ENCODE measurements at places on chromosomes 7 and 10.

- DNase-seq, result no peak
Observed at GRCh38 chr10:105988848-105989247, 1175.7 kb downstream of the SORCS1 start.

DNA sequence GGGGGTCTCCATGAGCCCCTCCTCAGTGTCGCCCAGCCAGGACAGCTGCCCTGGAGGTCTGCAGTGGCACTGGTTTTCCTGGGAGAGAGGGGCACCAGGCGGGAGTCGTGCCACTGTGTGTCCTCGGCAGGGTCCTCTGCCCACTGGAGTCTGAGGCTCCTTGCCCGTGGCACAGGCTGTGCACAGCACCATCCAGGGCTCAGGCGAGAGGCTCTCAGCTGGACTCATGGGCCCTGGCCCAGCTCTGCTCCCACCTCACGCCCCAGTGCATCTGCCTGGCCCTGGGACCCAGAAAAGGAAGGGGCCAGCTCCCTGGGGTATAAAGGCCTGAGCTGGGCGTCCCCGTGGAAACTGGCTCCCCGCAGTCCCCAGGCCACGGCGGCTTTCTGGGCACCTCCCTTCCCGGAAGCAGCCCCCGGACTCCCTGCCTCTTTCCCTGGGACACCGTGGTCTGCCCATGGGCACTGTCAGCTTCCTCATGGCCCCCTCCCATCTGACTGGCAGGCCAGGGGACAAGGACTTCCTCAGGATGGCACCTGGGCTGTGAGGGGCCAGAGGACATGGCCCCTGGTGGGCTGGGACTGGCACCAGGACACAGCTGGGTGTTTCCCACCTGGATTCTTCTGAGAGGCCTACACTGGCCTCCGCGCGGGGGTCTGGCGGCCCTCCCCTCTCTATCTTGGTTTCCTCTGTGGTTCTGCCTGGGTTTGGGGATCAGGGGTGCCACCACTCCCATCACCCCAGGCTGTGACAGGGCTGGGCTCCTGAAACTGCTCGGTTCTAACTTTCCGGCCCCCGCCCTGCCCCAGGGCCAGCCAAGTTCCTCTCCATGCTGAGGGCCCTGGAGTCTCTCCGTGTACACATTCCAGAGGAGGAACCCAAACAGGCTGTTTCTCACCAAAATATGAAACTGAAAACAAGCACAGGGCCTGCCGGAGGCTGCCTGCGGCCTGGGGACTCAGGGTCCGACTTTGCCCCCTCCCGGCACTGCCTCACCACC lies 5.5 kb downstream of the FOXL3 start:
- DNase-seq, result no peak

DNA sequence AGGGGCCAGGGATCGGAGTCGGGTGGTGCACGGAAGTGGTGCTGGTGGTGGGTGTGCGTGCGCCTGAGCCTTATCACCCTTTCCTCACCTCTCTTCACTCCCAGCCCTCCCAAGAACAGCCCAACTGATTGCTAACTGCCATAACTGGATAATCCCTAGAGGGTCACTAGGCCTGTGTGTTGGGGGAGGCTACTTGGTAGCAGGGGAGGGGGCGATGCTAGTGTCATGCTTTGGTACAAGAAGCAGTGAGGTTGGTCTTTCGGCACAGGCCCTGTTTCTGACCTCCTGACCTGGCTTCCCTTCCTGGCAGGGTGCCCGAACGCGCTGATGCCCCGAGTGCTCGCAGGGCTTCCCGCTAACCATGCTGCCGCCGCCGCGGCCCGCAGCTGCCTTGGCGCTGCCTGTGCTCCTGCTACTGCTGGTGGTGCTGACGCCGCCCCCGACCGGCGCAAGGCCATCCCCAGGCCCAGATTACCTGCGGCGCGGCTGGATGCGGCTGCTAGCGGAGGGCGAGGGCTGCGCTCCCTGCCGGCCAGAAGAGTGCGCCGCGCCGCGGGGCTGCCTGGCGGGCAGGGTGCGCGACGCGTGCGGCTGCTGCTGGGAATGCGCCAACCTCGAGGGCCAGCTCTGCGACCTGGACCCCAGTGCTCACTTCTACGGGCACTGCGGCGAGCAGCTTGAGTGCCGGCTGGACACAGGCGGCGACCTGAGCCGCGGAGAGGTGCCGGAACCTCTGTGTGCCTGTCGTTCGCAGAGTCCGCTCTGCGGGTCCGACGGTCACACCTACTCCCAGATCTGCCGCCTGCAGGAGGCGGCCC lies 652 bp downstream of the KAZALD1 start:
- peak; percentile 32 for DNase-seq

GRCh38 chr10:104641937-104642657 lies 1.0 kb downstream of the SORCS3 start:
- DNase-seq, result no peak

DNA sequence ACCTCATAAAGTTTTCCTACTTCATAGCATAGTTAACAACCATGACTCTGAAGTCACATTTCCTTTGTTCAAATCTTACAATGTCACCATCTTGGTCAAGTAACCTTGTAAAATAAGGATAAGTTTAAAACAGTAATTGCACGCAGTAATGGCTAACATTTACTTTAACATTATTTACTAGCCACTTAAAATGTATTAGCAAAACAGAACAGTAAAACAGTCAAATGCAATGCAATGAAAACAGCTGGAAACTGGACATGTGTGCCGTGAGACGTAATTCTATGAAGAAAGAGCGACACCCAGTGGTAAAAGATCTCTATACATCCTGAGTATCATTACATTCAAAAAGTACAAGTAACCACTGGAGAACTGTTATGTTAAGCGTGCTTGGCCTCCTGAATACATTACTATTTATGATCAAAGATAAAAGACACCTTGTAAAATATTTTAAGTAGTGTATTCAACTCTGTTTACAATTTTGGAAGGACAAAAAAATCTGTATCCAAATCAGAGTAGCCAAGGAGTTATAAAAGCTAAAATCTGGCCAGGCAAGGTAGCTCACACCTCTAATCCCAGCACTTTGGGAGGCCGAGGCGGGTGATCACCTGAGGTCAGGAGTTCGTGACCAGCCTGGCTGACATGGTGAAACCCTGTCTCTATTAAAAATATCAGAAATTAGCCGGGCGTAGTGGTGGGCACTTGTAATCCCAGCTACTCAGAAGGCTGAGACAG lies 27.2 kb downstream of the ATE1 start:
- DNase-seq, result no peak

GRCh38 chr7:80288175-80289122 lies 153.8 kb downstream of the GNAI1 start:
- DNase-seq, result no peak

GRCh38 chr7:20513897-20514296 lies 101.6 kb upstream of the ABCB5 start:
- no peak for DNase-seq

- DNase-seq, result no peak
Observed at GRCh38 chr10:20744821-20745220, 152.3 kb downstream of the NEBL start.

GRCh38 chr7:80134536-80135308 lies at the start of gene GNAI1:
Gene GNAI1 (plus strand): TSS chr7:80134831. CDS start chr7:80135161, 330 bp downstream.
- DNase-seq, result peak; percentile 17

DNA sequence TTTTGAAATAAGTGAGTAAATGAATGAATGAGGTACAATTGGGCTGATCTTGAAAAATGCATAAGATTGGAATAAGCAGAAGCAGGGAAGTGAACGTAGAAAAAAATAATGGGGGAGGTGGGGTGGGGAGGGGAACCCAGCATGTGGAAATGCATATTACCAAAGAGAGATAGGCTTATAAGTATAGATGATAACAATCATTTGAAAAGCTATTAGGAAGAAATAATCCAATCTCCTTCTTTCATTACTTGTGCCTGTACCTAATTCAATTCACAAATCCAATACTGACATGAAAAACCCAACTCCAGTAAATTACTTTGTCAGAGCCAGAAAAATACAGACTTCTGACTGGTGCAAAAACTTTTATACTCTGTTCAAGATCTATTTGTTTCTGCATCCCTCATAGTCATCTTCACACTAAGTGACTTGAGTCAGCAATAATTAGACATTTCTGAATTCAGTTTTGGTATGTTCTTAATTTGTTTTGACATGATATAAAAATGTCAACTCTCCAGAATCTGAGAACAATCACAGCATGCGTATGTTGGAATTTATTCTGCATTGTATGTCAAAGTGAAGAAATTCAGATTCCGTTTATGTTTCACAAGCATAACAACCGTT lies 99.2 kb downstream of the IQUB start:
- no peak for DNase-seq

DNA sequence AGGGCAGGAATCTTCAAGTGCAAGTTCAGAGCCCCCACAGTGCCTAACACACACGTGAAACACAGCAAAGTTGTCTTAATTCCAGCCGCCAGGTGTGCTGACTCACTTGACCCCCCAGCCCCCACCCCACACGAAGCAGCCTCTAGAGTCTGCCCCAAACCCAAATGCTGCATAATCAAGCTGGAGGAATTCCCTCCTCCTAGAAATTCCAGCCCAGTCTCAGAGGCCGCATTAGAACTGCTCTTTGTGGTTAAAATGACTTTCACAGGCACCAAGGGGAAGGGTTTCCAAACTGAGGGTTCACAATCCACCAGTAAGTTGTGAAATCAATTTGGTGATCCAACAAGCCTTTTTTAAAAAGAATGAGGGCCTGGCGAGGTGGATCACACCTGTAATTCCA lies 67.0 kb upstream of the PLXNA4 start:
- DNase-seq, result no peak

DNA sequence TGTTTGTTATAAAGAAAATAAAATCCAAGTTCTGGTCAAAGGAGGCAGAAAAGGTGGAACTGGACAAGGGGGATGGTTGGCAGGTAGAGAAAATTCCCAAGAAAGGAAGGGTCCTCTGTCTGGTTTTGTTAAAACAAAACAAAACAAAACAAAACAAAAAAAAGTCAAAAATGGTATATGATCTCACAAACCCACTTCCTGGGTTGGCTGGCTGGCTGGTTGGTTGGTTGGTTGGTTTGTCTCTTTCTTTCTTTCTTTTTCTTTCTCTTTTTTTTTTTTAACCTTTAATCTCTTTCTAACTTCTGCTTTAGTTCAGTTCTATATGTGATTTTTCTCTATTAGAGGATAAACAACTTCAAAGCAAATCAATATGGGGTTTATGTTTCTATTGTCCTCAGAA lies 41.1 kb upstream of the CPN1 start:
- no peak for DNase-seq

GRCh38 chr10:14601872-14602725 lies 172.6 kb downstream of the FAM107B start:
- peak; percentile 83 for DNase-seq

DNA sequence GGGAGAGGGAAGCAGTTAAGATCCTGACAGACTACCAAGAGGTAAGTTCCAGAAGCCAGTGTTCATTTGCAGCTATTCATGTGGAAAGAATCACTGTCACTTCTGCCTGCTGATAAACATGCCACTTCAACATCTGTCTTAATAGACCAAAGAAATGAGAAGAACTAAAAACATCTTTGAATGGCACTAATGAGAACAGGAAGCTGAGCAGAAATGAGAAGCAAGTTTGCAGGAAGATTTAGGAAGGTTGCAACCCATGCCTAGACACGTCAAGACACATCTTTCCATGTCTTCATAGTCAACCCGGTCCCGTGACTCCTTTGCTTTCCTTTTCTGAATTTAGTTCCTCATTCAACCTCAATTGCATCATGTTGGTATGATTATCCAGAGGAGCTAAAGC lies 180.0 kb downstream of the PDE1C start:
- DNase-seq, result no peak

GRCh38 chr7:90187507-90188050 lies 24.0 kb upstream of the STEAP2 start:
- DNase-seq, result no peak

DNA sequence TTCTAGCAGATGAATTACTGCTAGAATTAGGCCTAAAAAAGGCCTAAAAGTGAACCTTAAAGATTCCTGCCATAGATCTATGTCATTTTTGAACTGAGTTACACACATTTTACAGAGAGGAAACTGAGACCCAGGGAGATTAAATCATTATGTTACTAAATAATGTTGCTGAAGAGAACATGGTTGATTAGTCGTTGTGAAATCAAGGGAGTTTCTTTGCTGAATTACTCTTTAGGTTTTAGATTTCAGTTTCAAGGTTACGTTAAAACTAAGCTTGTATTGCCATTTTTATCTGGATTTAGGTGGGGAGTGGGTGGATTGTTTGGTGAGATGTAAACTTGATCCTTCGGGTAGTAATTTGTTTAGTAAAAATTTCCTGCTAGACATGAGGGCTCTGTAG lies 21.3 kb downstream of the CDK14 start:
- no peak for DNase-seq

DNA sequence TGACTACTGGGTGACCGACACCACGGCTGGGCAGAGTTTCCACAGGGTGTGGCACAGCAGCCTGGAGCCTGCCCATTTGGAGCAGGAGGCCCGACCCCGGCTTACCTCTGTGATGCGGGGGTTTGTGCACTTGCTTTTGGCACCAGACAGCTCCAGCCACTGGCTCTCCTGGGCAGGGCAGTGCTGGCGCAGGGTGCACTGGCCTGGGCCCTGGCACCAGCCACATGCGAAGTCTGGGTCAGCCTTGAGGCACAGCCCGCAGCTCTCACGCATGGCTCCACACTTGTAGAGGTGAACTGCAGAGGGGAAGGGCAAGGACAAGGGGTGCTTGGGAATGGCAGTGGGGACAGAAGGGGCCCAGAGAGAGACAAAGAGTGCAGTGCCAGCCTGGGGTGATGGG lies 373.7 kb downstream of the PLXNA4 start:
- DNase-seq, result no peak

GRCh38 chr7:134184767-134185166 lies 57.6 kb downstream of the LRGUK start:
- DNase-seq, result no peak

GRCh38 chr10:31058795-31059703 lies 27.4 kb upstream of the ZNF438 start:
- no peak for DNase-seq

Data from stimulated activated naive B cell treated with anti-CD40 and anti-IgM and Interleukin-4, amounts not matched to agents 10 μg/mL and 1 μg/mL and 100 μg/mL, for 72 hours (primary cell).